ENCODE measurements at places on chromosomes 16 and 17.

GRCh38 chr17:7775051-7775450 lies 57.5 kb downstream of the DNAH2 start:
- DNase-seq = no peak

DNA sequence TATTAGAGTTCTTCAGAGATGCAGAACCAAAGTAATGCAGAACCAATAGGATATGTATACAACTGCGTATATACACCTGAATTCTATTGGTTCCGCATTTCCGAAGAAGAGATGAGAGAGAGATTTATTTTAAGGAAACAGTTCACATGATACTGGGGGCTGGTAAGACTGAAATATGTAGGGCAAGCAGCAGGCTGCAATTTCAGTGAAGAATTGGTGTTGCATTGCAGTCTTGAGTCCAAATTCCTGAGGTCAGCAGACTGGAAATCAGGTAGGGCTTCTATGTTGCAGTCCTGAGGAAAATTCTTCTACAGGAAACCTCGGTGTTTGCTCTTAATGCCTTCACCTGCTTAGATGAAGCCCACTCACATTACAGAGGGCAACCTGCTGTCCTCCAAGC lies 128.2 kb upstream of the MED13 start:
- DNase-seq = no peak

DNA sequence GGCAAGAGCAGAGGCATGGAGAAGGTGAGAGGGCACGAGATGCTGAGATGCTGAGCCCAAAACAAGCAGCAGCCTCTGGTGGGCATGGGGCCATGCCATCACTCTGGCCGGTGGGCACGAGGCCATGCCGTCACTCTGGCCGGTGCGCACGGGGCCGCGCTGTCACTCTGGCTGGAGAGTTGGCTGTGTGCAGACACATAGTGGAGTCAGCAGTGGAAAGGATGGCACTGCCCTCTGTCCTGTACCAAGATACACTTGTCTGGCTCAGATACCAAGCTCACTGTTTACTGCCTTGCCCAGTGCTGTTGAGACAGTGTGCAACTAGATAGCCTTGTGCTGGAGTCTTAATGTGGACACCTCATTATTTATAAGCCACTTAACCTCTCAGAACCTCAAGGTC lies 45.1 kb downstream of the CYB5D2 start:
- no peak for DNase-seq

GRCh38 chr17:19320876-19321275 lies 41.6 kb downstream of the B9D1 start:
- no peak for DNase-seq

DNA sequence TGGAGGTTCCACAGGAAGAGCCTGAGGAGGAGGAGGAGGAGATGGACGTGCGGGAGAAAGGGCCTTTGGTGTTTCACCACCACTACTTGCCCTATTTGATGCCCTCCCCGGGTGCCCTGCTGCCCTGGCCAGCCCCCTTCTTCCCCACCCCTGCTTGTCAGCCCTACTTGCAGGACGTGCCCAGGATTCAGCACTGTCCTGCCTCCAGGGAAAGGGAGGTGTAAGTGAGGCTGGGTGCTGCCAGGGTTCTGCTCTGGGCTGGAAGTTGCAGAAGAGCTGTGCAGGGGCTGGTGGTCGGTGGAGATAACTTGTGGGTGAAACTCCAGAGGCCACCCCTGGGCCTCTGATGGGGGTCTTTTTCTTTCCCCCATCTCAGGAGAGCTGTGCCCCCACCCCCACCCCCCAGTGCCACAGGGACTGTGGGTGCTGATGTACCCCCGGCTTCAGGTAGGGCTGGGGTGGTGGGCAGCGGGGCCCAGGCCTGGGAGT lies 3.0 kb downstream of the PRR29 start:
- DNase-seq = no peak

DNA sequence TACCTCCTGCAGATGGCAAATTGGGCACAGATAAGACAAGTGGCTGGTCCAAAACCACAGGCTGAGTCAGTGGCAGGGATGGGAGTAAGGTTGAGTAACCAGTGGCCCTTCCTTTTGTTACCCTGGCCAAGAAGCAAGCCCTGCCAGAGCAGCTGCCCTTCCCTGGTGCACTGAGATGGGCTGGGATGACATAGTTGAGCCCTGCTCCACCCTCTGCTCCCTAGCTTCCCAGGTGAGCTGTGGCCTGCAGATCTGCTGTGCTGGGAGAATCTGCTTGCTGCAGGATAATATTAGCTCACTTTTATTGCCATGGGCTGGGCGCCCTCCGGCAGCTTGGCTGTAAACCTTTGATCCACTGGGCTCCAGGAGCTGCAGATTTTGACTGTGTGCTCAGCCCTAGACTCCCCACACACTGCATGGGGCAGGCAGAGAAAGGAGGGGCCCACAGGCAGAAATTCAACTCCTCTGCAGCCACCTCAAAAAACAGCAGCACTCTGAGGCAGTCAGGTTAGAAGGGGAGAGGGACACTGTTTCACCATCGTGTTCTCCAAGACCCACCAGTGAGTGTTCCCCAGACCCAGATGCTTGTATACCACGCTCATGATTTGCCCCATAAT lies 101.8 kb downstream of the CBLN1 start:
- no peak for DNase-seq

Data from NCI-H1092 treated with DMSO at 0.1 percent for 48 hours (cell line).